Uterus (tissue), 4 donors: ENCODE measurements at places on chromosomes 3 and 15. TPM values are rescaled to one million over a fixed set of nuclear protein-coding genes. Genes with fewer than 3 reads are reported as not detected.

Gene ARRDC4
- total RNA-seq: 45.1 TPM

Gene NRG4
- total RNA-seq: not detected

Gene MASP1
- total RNA-seq: 88.2 TPM

Gene SIN3A
- 74.0 TPM for total RNA-seq

Gene C3orf85
- not detected for total RNA-seq
